K562 (cell line): ENCODE measurements at places on chromosomes 11 and 22. TPM values are rescaled to one million over a fixed set of nuclear protein-coding genes. Genes with fewer than 3 reads are reported as not detected.
A peak's percentile ranks its signal among the peaks of the same experiment; 100 is the strongest.

Gene TREH
- total RNA-seq, result not detected in 2 replicates

Gene MORC2
- 34.7 and 35.5 TPM in 2 replicates for total RNA-seq

- DNase-seq, result no peak
Observed at GRCh38 chr11:34548278-34548677, 34.7 kb upstream of the ELF5 start.

Gene OR4X2
- not detected in 2 replicates for total RNA-seq

Gene P2RY6
- not detected in 2 replicates for total RNA-seq

DNA sequence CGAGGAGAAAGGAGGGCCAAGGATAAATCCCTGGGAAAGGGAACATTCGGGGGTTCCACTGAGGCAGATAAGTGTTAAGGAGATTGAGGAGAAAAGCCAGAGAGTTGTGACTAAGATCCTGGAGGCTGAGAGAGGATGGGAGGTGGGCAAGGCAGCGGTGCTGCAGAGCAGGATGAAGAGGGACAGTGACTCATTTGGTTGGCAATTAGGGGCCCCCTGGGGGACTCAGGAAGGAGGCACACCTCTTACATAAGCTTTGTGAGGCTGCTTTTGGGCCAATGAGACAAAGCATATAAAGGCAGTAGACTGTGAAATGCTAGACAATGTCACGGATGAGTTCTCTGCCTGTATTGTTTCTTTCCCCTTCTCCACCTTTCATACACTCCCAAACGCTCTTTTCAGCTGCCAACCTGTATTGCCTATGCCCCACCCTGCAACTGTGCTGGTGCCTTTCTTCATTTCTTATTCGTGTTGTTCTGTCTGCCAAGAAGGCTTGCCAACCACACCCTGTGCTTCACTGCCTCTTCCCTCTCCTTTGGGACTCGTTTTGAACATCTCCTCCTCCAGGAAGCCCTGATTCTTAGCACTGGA is 246.8 kb upstream of the KIRREL3 start:
- no peak for DNase-seq

DNA sequence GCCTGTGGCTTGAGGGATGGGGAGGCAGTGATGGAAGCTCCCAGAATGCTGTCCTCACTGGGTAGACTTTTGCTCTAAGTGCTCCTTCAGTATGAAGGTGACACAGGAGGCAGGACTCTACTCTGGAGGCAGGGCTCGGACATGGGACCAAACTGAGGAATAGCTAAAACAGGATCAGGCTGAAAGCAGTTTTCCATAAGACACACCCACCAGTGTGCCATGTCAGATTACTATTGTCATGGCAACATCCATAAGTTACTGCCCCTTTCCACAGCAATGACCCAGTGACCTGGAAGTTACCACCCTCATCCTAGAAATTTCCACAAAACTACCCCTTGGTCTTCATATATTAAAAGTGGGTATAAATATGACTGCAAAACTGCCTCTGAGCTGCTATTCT is 43.6 kb upstream of the GALNT18 start:
- DNase-seq, result no peak

DNA sequence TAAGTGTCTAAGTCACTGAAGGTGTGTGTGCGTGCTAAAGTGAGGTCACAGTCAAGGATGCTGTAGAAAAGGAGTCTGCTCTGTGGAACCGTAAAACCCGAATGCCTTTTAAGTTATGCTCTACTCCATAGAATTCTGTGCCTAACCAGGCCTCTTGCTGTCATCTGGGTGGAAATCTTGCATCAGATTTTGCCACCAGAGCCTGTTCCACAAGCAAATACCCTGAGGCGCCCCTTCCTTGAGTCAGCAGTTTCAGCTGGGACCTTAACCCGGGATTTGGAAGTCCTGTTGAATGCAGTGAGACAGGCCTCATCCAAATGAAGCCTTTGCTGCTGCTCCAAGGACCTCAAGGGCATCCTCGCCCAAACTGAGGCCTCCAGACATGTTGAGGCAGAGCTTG is 109.8 kb downstream of the WNT11 start:
- DNase-seq, result no peak

- DNase-seq, result peak; percentile 60
Observed at GRCh38 chr11:32312865-32313403, 122.4 kb downstream of the WT1 start.
